ENCODE measurements at places on chromosomes 7 and 10.

DNA sequence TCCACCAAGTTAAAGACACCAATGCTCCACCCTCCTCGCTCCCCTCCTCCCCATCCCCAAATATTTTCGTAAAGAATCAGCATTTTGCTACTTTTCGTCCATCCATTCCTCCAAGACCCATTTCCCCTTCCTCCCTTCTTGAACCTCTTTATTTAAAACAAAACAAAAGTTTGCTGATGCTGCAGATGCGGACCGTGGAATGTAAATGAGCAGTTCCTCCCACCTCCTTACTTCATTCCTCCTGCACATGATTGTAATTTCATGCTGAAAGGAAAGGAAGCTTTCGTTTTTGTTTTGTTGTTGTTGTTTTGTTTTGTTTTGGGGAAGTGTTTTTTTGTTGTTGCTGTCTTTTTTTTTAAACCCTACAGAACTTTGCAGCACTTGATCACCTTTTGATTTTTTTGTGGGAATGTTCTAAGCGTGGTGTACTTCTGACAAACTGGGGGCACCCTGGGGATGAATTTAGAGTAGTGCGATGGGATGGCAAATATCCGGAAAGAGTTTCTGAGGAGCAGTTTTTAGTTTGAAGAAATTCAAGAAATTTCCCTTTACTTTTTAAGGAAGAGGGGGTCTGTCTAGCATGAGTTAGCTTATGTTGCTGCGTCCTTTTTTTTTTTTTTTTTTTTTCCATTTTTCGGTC, 177.3 kb downstream of the TCF7L2 start:
- no peak for DNase-seq

GRCh38 chr7:12612622-12613021, 42.1 kb downstream of the SCIN start:
- no peak for DNase-seq

GRCh38 chr7:122301858-122302760, 2.4 kb downstream of the FEZF1 start:
- DNase-seq, result peak; percentile 22

DNA sequence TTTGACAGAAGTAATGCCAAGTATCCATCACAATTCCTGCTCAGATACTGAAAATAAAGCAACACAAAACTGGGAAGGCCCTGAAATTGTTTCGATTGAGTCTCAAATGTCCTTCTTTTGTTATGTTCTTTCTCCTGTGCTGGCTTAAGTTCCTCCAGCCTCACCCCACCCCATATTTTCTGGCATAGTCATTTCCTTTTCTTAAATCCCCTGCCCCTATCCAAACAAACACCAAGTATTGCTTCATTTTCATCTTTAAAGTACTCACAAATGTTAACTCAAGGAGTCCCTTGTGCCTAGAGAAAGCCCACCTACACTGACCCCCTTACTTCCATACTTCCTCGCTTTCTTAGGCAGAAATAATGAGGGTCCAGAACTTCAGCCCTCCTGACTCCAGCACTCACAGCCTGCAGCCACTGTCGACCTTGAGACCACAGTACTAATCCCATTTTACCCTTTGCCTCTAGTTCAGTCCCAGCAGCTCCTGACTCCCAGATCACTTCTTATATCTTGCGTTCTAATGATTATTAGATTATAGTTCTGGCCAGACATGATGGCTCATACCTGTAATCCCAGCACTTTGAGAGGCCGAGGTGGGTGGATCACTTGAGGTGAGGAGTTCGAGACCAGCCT, 73.2 kb upstream of the ST8SIA6 start:
- DNase-seq, result no peak

DNA sequence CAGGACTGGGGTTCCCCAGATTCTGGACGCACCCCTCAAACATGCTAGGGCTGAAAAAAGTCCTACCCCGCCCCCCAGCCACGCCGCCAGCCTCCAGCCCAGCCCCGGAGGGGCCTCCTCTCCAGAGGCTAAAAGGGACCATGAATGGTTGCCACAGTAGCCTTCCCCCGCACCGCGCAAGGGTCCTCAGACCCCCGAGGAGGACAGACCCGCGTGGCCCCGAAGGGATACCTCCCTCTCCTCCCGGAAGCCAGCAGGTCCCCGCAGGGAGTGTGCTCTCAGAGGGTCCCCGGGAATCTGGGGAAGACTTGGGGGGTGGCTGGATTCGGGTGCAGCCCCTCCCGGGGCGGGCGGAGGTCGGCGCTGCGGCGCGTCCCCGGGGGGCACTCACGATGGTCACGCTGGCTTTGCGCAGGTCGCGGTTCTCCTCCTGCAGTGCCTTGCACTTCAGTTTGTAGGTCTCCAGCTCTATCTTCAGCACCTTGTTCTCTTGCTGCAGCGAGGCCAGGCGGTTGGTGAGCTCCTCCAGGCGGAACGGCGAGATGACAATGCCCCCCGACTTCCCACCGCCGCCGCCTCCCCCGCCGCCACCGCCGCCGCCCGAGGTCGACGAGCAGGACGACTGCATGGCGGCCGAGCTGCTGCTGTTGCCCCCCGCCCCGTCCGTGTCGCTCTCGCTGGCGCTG, 482 bp downstream of the CCDC6 start:
- no peak for DNase-seq

- no peak for DNase-seq
These were observed 32.1 kb upstream of the CALD1 start for GRCh38 chr7:134747326-134747725.

DNA sequence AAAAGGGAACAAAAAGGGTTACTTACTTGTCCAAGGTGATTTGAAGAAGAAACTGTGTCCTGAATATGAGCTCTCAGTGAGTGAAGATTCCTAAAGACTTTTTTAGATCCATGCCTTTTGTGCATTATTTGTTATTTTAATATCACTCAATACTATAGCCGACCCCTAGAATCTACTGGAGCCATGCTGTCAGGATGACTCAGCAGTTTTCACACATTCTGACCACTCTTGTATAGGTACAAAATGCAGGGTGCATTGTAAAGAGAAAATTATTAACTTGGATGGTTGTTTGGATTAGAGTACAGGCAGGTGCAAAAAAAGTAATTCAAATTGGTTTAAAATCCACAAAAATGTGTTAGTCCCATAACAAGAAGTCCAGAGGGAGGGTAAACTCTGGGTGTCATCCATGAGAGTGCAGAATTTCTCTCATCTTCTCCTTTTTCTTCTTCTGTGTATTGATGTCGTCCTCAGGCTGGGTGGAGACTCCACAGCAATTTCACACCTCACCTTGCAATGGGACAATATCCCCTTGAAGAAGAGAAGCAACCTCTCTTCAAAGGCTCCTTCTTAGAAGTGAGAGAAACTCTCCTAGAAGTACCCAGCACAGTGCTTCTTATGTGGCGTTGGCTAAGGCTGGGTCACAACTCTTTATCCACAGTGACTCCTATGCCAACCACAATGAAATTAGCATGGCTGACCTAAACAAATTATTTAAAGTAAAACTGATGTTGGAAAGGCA, 75.6 kb downstream of the AKR1C4 start:
- DNase-seq, result no peak

GRCh38 chr7:45670227-45670626, 96.1 kb downstream of the ADCY1 start:
- DNase-seq, result peak; percentile 8

DNA sequence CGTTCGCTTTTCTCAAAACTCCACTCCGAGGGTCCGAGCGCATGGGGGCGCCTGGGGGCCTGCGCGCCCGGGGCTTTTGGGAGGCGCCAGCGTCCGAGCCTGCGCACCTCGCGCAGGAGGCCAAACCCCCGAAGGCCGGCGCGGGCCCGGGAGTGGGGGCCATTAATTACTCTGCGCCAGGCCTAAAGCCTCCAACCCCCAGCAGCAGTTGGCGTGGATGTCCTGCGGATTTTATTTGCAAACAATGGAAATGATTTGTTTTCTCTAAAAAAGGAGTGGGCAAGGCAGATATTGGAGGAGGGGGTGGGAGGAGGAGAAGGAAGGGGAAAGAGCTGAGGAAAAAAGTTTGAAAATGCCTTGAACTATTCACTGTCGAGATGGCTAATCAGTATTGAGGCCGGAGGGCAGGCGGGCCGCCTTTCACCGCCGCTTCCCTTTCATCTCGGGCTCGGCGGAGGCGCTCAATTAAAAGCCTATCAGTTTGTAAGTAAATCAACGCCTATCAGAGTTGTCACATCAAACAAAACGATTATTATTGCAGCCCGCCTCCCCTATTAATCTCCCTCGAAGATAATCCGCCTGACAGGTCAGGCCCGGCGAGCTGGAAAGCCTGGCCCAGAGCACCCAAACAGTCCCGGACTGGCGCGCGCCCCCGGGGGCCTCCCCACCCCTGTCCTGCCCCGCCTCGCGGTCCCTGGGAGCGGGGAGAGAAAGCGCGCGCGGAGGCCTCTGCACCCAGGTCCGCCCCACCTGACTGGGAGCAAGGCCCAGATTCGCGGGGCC, 3.4 kb upstream of the ZNF503 start:
- peak; percentile 32 for DNase-seq

- DNase-seq, result no peak
These were observed 123.4 kb upstream of the PDLIM1 start for GRCh38 chr10:95414016-95414830.

All from right hindlimb (tissue), 1 donor.